ENCODE measurements at places on chromosomes 6 and 20.

DNA sequence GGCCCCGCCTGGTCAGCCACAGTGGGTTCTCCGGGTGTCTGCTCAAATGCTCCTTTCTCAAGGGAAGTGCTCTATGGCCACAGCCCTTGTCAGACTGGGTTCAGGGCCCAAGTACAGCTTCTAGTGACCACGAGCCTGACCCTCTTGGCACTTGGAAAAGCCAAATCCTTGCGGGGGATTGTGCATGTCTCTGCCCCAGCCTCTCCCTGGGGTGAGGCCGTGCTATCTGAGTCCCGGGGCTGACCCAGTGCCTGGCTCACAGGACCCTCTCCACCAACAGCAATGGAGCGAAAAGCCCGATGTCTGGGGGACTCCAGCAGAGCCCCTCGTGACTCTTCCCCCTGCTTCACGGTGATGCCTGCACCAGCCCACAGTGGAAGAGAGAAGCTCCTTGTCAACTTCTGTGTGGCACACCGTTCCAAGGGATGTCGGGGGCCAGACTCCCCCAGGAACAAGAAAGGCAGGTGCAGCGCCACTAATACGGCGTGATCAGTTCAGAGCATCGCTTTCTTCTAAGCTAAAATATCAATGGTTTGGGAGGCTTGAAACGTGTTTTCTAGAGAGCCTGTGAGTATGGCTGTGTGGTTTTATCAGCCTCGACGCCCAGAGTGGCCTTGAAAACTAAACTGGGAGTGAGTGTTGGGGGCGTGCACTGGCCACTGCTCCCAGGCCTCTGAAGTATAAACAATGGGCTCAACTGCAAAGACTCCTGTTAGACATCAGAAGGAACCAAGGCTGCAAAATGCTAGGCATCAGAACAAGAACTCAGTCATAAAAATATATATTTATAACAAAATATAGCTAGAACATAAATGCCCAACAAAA lies 51.9 kb downstream of the DLL1 start:
- no peak for DNase-seq

DNA sequence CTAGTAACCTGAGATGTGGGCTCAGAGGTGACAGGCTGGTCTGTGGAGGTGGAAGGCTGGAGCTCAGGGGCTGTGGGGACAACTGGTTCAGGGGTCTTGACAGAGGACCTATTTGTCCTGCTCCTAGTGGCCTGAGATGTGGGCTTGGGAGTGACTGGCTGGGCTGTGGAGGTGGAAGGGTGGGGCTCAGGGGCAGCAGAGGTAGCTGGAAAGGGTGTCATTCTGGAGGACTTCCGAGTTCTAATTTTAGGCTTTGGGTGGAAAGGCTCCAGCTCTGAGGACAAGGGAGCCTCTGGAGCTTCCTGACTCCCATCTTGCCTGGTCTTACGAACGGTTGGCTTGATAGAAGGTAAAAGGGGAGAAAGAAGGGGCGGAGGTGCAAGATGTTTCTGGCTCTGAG lies 11.5 kb downstream of the MDC1 start:
- DNase-seq: no peak

- DNase-seq: no peak
Measured at GRCh38 chr6:42891199-42891722, 11.8 kb downstream of the RPL7L1 start.

- DNase-seq: no peak
Measured at GRCh38 chr6:121934451-121934850, 465.0 kb upstream of the HSF2 start.

DNA sequence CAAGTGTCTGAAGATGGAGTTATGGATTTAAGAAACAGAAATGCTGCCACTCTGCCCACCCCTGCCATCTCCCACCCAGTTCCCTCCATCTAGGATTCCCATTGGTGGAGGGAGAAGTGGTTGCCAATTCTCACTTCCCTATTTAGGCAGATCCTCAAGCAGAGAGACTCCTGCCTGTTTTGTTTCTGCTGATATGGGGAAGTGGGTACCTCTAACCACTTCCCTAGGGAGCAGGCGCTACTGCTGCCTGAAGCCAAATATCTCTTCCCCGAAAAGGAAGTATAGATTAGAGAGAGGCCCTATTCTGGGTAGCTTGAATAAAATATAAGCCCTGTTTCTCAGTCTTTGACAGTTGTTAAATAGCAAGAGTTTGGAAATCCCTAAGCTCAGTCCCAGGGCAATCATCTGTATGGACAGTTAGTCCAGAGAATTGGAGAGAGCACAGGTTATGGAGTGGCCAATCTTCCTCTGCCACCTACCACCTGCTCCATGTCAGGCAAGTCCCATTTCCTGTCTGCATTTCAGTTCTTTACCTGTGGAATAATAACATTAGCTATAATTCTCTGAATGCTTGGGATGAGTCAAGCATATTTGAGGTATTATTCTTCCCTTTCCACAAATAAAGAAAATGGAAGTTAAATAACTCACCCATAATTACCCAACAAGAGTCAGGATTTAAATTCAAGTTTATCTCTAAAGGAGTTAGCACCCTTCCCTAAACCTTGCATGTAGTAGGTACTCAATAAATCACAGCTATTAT lies 2.6 kb upstream of the ADGB start:
- no peak for DNase-seq

DNA sequence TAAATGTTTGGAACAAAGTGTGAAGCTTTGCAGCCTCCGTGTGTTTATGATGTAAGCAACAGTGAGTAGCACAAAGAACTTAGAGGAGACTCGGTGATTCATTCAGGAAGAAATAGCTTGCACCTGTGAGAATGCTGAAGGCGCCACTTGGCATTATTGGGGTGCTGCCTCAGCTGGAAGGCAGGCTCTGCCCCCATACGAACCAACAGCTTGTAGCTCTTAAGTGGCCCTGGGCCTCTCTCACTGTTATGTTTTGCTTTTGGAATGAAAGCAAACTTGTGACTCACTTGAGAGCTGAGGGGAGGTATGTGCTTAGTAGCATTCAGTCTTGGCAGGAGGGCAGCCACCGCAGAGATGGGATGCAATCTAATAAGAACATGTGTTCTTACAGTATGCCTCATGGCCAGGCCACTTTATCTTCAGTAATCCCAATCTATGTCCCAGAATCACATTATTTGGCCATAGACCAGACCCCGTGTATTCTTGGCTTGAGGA lies 310.7 kb downstream of the EYA4 start:
- no peak for DNase-seq

- DNase-seq: no peak
Measured at GRCh38 chr6:125192610-125192930, 39.0 kb downstream of the TPD52L1 start.

- no peak for DNase-seq
Measured at GRCh38 chr20:50625986-50626677, 65.2 kb downstream of the RIPOR3 start.

DNA sequence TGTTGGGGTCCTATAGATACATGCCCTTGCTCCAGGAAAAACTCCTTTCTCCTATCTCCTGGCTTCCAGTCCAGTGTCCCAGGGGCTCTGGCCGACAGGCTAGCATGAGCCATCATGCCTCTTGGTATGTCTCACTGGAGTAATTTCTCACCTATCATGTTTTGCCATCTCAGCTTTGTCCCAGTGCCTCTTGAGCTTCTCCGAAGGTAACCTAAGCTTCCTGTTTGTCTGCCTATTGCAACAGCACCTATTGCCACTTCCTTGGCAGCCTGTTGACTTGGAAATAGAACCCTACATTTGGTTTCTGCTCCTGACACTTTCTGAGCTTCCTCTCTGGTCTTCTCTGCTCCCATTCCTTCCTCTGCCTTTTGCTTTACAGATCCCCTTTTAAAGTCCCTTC lies 197.7 kb downstream of the KCNQ5 start:
- no peak for DNase-seq

DNA sequence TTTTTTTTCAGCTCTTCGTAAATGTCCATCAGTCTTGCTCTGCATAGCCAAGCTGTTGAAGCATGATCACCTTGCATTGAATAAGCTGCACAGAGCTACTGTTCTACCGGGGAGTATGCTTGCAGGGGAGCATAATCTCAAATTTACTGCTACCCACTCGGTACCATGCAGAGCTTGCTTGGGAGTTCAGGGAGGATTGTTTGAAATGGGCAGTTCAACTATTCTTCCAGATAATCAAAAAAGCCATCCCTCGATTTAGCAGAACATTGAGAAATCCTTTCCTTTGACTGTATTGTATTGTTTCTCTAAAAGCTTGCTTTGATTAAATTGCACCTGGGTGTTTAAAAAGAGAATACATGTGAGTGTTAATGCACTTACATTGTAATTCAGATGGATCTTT lies 332.6 kb downstream of the UTRN start:
- DNase-seq: peak; percentile 54

- no peak for DNase-seq
Measured at GRCh38 chr6:140156131-140156530, 781.7 kb upstream of the CITED2 start.

GRCh38 chr6:41442800-41443501 lies 103.2 kb upstream of the FOXP4 start:
- no peak for DNase-seq
